ENCODE measurements at places on chromosomes 1 and 21. TPM values are rescaled to one million over a fixed set of nuclear protein-coding genes. Genes with fewer than 3 reads are reported as not detected.

Gene CLDN8
- polyA plus RNA-seq, result not detected

Gene RXFP4
- polyA plus RNA-seq, result not detected

Gene TNFRSF25
- 20.8 TPM for polyA plus RNA-seq

Gene GPR37L1
- not detected for polyA plus RNA-seq

Gene OR2L13
- polyA plus RNA-seq, result 0.23 TPM

Gene CD84
- polyA plus RNA-seq, result not detected

Gene EVA1C
- polyA plus RNA-seq, result 9.5 TPM

Gene VWA5B1
- not detected for polyA plus RNA-seq

Gene ADAMTS1
- polyA plus RNA-seq, result 118 TPM

Gene SEC16B
- 0.32 TPM for polyA plus RNA-seq

Gene LCE2A
- not detected for polyA plus RNA-seq

Gene CFAP107
- not detected for polyA plus RNA-seq

Gene HJV
- not detected for polyA plus RNA-seq

Gene PROK1
- not detected for polyA plus RNA-seq

Gene PAQR6
- 2.4 TPM for polyA plus RNA-seq

Gene DNAJC6
- 2.5 TPM for polyA plus RNA-seq

Gene CR1
- polyA plus RNA-seq, result not detected

Gene COX20
- polyA plus RNA-seq, result 24.8 TPM

Gene AMPD1
- polyA plus RNA-seq, result not detected

Gene RAP1GAP
- polyA plus RNA-seq, result 0.99 TPM

Gene GJA8
- polyA plus RNA-seq, result not detected

Gene RNU1-3
- not detected for polyA plus RNA-seq

Gene FCRLB
- 2.0 TPM for polyA plus RNA-seq

Gene GBP7
- not detected for polyA plus RNA-seq

Gene HES4
- 4.7 TPM for polyA plus RNA-seq

Gene KRTAP19-1
- polyA plus RNA-seq, result not detected

Gene SELE
- 0.10 TPM for polyA plus RNA-seq

Gene IL20
- polyA plus RNA-seq, result not detected

Gene KRTAP19-3
- not detected for polyA plus RNA-seq

Gene SMIM1
- polyA plus RNA-seq, result 5.9 TPM

Gene CNIH3
- polyA plus RNA-seq, result 18.8 TPM

Gene SUMO3
- 89.0 TPM for polyA plus RNA-seq

Gene PM20D1
- not detected for polyA plus RNA-seq

Gene FCRL3
- not detected for polyA plus RNA-seq

Gene NTMT2
- not detected for polyA plus RNA-seq

Gene GBP3
- polyA plus RNA-seq, result 13.7 TPM

Gene SUCO
- 5.4 TPM for polyA plus RNA-seq

Gene CASZ1
- 0.51 TPM for polyA plus RNA-seq

Gene TCHHL1
- not detected for polyA plus RNA-seq

Gene WDR64
- polyA plus RNA-seq, result not detected
